T-helper 2 cell treated with Interferon-gamma antibody and Interleukin-4, amounts not matched to agents 5 μg/mL and 100 μg/mL, for 36 hours (primary cell): ENCODE measurements at places on chromosomes 6 and 20.
A peak's percentile ranks its signal among the peaks of the same experiment; 100 is the strongest.

GRCh38 chr6:24154121-24154520 lies 28.1 kb downstream of the NRSN1 start:
- DNase-seq, result no peak

DNA sequence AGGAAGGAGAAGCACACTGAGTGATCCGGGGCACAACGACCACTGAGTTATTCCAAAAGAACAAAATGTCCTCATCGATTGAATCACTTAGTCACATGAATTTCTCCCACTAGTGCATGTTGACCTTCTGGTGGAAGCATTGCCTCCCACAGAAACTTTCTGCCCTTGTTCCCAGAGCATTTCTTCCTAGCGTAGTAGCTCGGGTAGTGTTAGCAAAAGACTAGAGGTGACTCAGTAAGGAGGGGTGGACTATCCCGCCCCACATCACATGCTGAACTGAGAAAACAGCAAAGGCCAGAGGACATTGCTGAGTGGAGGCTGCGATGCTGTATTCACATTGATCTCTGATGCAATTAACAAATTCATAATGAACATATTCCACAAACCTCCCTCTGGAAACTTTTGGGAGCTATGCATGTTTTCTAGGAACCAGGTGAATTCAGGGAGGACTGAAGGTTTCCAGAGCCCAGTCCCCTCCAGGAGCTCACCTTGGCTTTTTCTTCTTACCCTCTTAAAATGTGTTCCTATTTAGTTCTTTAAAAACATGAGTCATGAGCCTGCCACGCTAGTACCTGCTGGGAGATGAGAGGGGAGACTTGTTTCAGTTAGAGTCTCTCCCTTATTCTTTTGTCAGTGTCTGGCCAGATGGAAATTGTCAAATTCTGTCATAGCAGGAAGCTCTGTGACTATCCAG lies 507.9 kb downstream of the CDH26 start:
- DNase-seq, result no peak

- DNase-seq, result no peak
These were observed 56.6 kb downstream of the MMUT start for GRCh38 chr6:49406250-49406970.

DNA sequence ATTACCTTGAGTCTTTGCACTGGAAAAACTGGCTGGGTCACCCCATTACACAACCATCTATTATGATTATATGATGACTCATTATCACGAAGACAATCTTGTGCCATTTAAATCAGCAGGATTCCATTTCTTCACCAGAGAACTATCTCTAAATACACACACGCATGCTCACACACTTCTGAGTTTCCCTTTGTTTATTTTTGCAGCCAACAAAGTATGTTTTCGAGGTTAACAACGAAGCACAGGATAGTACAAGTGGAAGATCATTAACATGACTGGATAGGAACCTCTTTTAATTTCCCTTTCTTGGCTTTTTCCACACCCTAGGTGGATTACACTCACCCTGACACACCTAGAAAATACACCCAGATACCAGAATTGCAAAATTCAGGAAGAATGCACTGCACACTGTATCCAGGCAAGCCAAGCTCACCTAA lies 18.9 kb downstream of the PERP start:
- DNase-seq, result no peak

GRCh38 chr6:152815230-152815872 lies 64.8 kb downstream of the VIP start:
- DNase-seq, result no peak

DNA sequence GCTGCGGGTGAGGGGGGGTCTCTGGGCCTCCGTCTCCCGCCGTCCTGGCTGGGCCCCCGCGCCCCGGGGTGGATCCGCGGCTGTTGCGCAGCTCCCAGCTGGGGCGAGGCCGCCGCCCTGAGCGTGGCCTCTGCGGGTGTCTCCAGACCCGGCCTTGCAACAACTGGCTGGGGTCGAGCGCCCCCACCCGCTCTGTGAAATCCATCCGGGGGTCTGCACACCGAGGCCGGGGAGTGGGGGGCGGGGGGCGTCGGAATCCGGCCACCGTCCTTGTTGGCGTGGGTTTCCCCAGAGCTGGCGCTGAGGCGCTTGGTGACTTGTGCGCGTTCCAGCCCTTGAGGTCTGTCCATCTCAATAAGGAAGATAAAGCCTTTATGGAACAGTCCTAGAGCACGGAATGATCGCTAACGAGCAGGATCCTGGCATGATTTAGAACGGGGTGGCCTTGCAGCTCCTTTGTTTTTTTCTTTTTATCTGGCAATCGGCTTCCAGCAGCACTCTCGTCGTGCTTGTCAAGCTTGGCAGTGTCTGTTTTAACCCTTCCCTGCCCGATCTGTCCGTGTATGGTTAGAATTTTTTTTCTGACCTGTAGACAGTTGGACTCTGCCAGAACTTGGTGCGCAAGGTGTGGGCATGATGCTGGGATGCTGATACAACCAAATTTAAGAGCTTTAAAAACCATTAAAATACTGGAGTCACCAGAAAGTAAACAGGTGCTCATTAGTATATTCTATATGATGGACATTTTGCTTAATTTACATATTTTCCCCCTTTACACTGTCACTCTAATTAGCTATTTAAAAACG lies 675 bp downstream of the DSTN start:
- DNase-seq, result peak; percentile 27

DNA sequence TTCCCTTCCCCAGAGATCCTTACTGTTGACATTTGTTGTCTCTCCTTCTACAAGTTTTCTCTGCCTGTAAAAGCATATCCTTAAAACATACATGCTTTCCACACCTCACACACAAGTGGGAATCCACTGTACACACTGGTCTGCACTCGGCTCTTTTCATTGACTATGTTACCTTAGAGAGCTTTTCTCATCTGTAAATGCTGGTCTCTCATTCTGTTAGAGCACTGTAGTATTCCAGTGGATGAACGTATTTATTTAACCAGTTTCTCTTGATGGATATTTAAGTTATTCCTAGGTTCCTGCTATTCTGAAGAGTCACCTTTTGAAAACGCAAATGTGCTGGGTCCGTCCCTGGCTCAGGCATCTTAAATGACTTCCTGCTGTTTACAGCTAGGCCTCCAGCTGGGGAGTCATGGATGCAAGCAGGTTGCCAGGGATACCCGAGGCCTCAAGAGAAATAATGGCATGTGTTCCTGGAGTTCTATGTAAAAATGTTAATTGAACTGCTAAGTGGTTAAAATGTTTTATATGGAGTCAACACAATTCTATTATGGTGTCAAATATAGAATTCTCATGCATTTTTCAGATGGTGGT lies 61.1 kb upstream of the TGM3 start:
- no peak for DNase-seq

- DNase-seq, result no peak
These were observed 700 bp upstream of the LAMA5 start for GRCh38 chr20:62367633-62368391.

DNA sequence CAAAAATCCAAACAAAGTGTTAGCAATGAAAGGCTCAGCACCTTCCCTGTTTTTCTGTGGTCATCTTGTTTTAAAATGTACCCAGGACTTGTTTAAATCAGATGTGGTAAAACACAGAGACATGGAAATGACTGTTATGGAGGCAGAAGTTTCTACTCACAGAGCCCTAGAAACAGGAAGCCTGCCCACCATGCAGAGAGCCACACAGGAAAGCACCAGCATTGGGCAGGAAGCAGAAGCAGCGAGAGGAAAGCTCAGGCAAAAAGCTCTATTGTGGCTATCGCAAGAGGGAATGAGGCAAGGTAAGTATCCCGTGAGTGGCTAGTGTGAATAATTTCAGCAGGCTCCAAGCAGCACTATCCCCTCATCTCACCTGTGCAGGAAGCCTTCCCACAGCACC lies 42.8 kb downstream of the GPR6 start:
- no peak for DNase-seq

DNA sequence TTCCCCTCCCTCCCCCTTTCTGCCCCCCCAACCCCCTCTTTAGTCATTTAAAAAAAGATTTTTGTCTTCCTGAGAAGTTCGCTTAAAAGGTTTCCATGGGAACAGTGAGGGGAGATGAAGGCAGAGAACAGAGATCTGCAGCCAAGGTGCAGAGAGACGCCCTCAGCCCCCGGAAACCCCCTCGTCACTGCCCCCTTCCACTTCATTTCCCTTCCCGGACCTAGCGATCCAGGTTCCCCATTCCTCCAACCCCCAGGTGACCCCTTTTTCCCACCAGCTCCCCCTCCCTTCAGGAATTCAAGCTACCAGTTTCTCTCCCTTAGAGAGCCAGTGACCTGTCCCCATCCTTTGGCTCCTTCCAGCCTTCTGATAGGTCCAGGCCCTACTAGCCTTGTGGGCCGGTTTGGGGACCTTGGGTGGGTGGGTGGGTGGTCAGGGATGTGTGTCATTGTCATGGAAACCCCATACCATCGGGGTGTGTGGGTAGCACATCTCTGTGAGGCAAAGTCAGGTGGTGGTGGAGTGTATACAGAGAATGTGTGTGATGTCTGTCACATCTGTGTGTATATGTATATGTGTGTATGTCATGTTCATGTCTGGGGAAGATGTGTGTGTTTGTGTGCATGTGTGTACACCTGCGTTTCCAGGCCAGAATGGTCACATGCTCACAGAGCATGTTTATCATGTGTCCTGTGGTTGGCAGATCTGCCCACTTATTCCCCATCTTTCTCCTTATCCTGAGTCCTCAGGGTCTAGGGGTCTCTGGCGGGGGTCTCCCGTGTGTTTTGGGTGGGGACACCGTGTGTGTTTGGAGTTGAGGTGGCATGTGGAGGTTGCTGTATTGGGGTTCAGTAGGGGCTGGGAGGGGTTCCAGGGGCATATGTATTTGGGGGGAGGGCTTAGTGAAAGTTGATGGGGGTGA lies 7.0 kb downstream of the SYNGAP1 start:
- DNase-seq, result peak; percentile 25

DNA sequence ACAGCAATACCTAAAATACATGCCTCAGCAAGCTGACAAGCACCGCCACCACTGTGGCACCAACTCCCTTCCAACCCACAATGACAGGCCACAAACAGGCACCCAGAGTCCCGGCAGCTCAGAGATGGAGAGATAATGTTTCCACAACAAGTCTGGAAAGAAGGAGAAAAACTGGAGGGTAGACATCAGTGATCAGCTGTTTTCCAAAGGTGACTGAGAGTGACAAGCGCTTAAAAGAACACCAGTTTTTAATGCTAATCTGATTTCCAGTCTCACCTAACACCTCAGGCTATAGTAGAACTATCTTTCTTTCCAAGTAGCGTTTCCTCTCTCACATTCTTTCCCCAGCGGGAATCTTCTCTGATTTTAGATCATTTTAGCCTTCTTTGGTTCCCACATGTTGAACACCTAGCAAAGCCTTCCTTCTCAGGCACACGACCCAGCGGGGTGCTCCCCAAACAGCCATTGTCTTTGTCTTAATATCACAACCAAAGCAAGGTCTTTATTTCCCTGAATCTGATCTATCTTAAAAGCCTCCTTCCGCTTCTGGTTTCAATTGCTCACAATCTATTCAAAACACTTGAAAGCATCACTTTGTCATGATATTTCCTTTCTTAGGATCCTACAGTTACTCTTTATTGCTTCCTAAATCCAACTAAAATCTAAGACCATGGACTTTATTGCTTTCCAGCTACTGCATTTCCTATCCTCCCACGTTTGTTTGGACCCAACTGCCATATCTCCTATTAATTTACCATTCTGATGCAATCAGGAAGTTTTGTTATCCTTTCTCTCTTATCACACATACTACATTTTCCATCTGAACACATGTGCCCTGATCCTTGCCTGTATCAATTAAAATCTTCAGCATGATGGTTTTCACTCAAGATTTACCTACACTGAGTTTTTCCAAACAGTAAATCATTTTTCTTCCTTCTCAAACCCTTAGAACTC lies 282.7 kb downstream of the ADGB start:
- no peak for DNase-seq

DNA sequence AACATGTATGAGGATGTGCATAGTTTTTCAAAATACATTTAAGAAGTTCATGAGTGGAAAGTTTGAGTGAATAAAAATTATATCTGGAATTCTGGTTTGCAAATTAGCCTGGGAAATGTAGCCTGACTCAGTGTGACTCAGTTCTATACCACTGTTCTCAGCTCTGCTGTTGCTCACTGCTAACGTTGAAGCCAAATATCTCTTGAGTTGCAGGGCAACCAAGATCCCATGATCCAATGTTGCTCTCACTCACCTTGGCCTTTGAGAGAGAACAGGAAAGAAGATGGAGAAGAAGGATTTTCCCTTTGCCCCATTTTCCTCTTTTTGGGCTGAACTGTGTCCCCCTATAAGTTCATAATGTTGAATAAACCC lies 28.9 kb downstream of the PSMB9 start:
- no peak for DNase-seq

- no peak for DNase-seq
These were observed 33.3 kb downstream of the PPP1R14C start for GRCh38 chr6:150176152-150176551.

- DNase-seq, result no peak
These were observed 3.8 kb upstream of the NCOA5 start for GRCh38 chr20:46093531-46093930.

- no peak for DNase-seq
These were observed 37.1 kb downstream of the NCOA7 start for GRCh38 chr6:125827788-125828320.

DNA sequence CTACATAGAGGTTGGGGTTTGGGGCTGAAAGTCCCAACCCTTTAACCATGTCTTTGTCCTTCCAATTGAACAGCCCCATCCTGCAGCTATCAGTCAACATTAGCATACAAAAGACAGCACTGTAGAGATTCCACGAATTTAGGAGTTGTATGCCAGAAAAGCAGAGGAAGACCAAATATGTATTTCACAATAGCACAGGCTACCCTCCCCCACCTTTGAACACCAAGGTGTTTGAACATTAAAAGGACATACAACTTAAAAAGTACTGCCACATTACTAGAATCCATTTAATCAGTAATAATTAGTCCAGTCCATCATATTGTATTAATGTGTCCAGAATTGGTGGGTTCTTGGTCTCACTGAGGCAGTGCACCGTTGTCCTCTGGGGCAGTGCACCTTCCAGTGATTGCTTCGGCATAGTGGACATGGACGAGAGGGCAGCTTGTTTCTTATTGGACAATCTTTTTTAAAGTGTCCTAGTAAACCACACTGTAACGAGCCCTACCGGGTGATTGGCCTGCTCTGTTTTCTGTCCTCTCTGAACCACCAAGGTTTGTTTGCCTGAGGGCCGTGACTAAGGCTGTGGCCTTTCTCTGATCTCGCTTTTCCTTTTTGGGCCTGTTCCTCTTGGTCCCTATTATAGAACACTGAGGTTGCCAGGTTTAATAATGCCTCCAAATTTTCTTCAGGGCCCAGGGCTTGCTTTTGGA lies 36.4 kb downstream of the GSTA4 start:
- DNase-seq, result no peak

GRCh38 chr6:90168693-90169131 lies 127.9 kb downstream of the BACH2 start:
- no peak for DNase-seq

- DNase-seq, result no peak
These were observed 63.8 kb downstream of the IBTK start for GRCh38 chr6:82183642-82184282.

GRCh38 chr20:1463971-1464570 lies 2.6 kb downstream of the NSFL1C start:
- no peak for DNase-seq

- no peak for DNase-seq
These were observed 40.3 kb upstream of the OGFRL1 start for GRCh38 chr6:71248306-71248765.
